ENCODE measurements at places on chromosomes 5 and 9.

DNA sequence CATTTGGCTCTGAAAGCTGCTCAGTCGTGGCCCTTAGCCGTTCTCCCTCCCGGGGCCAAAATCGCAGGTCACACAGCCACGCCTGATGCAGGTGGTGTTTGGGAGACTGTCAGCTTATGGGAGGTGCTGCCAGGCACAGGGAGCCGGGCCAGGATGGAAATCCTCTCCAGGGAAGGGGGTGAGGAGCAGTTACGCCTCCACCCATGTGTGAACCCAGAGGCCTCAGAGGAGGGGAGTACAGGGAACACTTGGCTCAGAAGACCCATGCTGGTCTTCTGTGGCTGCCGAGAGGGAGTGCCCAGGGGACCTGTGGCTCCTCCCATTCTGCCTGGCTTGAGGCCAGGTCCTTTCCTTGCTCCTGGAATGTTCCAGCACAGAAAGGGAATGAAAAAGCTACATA, 3.6 kb upstream of the OLFM1 start:
- DNase-seq: no peak

GRCh38 chr5:169344629-169345028, 43.7 kb upstream of the SLIT3 start:
- DNase-seq: no peak

DNA sequence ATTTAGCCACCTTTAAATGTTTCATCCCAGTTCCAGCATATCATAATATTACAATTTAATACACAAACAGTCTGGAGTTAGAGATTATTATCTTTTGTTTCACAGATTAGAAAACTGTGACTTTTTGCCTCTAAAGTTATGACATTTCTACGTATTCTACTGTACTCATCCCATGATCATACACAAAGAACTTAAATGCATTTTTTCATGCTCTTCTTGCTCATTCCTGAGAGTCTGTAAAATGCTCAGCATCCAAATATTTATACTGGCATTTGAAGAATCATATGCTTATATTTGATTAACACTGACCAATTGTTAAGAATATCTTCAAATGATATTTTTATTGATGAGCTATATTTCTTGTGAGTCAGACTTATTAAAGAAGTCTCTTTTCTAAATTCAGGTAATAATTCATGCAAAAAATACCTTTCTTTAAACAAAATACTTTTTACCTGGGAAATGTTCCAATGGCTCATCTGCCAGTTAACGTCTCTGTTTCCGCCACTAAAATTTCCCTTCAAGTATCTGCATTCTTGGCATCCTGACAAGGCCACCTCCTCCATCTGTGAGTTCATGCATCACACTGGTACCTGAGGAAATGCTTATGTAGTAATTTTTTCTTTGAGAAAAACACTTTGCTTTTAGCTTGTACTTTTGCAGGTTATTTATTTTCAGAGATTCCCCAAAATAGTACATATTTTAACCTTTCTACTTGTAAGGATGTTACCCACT, 139.6 kb upstream of the RASA1 start:
- no peak for DNase-seq

DNA sequence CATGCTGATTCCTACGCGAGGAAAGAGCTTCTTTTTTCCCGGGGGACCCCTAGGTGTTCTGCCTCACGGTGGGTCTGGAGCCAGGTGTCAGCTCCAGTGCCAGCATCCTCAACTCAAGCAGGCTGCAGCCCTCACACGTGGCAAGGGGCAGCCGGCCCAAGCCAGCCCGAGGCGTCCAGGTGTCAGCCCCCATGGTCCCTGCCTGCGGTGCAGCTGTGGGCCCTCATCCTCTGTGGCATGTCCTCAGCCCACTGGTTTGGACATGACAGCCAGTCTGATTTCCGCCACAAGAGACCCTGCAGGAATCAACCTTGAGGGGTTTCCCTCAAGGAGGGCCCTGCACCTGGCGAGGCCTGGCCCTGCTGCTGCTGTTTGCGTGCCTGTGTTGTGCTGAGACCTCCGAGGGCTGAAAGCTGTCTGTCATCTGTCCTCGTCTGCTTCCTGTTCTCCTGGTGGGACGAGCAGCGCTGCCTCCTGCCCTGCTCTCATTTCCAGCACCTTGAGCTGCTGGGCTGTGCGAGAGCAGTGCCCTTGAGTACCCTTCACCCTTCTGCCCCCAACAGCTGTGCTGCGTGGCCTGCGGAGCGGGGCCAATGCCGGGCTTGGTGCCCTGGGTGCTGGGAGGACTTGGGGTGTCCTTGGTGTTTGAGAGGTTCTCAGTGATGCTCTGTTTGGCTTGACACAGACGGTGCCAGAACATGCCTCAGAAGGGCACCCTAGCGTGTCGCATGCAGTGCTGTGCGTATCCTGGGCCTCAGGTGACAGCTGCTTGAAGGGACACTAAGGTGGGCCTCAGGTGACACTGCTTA, 137.6 kb downstream of the CACNA1B start:
- DNase-seq: no peak

DNA sequence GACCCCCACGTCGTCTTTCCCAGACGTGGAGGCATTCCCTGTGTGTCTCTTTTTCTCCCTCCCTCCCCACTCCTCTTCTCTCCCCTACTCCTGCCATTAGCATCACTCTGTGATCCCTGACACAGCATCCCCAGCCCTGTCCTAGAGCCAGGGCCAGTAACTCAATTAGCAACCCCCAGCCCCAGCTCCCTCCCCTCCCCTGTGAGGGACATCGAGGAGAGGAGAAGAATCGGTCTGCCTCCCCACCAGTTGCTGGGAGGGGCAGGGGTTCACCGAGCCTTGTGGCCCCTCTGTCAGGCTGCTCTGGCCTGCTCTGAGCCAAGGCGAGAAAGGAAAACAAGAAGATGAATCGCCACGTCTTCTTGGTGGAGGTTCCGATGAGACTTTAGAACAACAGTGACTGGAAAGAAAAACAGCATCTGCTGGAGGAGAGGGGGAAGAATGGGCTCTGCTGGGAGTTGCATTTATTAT, 123.1 kb downstream of the PAPPA start:
- no peak for DNase-seq

DNA sequence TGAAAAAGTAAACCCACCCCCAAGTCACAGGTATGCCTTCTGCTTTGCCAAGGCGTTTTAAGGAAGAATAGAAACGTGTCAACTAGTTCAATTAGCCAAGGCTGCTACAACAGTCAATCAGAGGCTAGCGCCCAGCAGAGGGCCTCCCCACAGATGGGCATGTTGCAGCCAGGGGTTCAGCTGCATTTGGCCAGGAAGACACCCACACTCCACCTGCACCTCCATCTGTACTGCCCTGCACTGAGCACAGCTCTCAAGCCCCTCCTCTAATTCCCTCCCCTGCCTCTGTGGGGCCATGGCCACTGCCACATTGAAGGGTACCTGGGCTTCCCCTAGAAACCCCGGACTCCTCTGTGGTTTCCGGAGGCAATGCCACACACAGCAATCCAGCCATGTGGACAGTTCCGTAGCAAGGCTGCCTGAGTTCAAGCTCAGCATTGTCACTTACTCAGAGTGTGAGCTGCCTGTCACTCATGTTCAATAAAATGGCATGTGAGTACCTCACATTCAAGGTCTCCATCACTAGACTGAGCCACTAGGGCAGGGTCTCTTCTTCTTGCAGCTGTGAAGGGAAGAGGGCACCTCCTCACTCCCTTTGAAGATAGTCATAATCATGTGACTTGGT, 248.4 kb downstream of the IRX2 start:
- no peak for DNase-seq

GRCh38 chr9:137446851-137447471, 5.8 kb upstream of the ENTPD8 start:
- peak; percentile 35 for DNase-seq

DNA sequence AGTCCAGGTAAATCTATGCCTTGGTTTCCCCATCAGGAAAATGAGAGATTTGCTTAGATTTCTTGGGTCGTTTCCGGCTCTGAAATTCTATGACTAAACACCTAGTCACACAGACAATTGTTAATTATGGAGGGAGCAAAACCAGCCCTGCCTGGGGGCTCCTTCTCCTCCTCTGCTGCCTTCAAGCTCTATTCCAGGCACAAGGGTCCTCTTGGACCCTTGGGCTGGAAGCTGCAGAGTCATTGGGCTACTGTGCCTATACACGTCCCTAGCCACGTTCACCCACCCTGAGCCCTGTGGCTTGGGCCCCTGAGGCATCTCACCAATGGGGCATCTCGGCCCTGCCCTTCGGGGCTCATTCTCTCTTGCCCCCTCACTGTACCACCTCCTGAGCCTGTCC, 73.8 kb upstream of the TBC1D2 start:
- no peak for DNase-seq

- no peak for DNase-seq
These were observed 97.4 kb upstream of the TRIM32 start for GRCh38 chr9:116589392-116590354.

DNA sequence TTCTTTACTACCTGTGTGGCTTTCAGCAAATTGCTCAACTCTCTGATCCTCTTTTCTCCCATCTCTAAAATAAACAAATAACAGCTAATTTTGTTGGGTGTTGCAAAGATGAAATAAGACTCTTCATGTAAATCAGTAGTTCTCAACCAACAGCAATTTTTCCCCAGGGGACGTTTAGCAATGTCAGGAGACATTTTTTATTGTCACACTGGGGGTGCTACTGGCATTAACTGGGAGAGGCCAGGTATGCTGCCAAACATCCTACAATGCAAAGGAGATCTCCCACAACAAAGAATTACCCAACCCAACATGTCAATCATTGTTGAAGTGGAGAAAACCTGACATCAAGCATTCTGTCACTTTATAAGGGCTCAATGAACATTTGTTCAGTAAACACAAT, 19.7 kb downstream of the ADRA1B start:
- DNase-seq: no peak

- no peak for DNase-seq
These were observed 114.4 kb downstream of the PBX3 start for GRCh38 chr9:125861405-125862058.

GRCh38 chr9:131179561-131180219, 54.3 kb downstream of the NUP214 start:
- DNase-seq: no peak

DNA sequence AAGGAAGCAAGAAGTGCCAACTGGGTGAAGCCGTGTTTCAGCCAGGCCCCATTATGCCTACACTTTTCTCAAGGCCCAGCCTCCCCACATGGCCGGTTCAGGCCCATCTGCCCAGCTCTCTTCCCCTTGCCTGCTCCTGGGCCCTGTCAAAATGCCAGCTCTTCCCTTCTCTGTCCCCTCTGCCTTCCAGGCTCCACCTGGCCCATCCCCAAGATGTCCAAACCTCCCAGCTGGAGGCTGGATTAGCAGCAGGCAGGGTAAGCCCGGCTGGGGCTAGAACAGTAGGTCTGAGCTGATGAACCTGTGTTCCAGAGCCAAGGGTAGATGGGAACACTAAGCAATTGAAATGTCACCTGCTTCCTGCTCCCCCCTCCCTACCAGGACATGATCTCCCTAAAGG, 64.1 kb upstream of the HSPA9 start:
- DNase-seq: no peak

DNA sequence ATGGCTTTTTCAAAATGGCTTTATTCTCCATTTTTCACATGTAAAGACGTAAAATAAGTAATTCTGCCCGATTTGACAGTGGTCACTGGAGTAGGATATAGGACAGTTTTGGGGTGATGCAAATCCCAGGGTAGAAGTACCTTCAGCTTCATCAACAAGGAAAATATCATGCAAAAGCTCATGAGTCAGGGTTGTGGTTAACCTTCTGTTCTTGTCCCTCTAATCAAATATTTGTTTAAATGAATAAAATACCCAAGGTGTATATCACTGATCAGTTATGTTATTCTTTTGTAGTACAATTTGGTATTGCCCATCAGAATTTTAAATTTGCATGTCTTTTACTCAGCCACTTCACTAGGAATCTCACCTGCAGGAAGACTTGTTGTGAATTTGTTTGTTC, 40.0 kb downstream of the FBXL7 start:
- no peak for DNase-seq

GRCh38 chr5:4087110-4087509, 491.5 kb downstream of the IRX1 start:
- DNase-seq: no peak

GRCh38 chr5:91329283-91329682, 53.8 kb downstream of the ARRDC3 start:
- DNase-seq: no peak

DNA sequence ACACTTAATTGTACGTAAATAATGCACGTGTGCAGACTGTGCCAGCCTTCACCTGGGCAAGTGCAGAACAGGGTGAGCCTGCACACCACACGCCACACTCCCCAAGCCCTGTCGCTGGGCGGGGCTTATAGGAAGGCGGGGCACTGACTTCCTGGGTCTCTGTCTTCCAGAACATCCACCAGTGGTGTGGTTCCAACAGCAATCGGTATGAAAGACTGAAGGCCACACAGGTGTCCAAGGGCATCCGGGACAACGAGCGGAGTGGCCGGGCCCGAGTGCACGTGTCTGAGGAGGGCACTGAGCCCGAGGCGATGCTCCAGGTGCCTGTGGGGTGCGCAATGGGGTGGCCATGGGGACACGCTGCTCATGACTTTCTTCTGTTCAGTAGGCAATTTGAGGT, 44.2 kb downstream of the GSN start:
- DNase-seq: no peak

- no peak for DNase-seq
These were observed 297.4 kb downstream of the CETN3 start for GRCh38 chr5:90112033-90112692.

GRCh38 chr9:93612796-93613154, 36.4 kb downstream of the PHF2 start:
- DNase-seq: no peak

GRCh38 chr5:67065237-67065636, 131.4 kb downstream of the CD180 start:
- DNase-seq: no peak

- no peak for DNase-seq
These were observed 87.4 kb downstream of the PSD2 start for GRCh38 chr5:139882961-139883539.

- DNase-seq: no peak
These were observed 12.6 kb downstream of the SKP2 start for GRCh38 chr5:36164461-36164860.

- DNase-seq: no peak
These were observed 99.9 kb upstream of the PPP1R26 start for GRCh38 chr9:135379540-135380267.

DNA sequence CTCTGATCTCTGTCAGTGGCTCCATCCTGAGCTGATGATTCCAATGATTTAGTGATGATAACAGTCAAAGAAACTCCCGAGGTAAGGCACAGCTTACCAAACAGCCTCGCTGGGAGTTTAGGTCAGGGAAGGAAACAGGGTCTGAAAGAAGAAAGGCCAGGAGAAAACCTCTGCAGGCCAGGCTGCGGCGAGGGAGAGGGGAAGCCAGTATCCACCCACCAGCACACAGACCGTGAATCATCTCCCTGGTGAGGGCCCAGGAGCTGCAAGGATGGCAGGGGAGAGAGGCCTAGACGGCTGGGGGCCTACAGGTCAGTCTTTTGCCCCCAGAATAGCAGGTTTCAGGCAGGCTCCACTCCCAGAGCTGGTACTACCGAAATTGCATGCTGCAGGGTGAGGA, 590.5 kb downstream of the CCDC171 start:
- no peak for DNase-seq
